ENCODE measurements at places on chromosomes 13 and 19.

- DNase-seq: peak; percentile 100
These were observed at the start of gene ZNF823 for GRCh38 chr19:11738746-11739620. TSS of gene ZNF823 (minus strand) at chr19:11738946. CDS start at chr19:11738819, 127 bp downstream.

GRCh38 chr13:22925881-22926747, 254.7 kb upstream of the SGCG start:
- DNase-seq: peak; percentile 16

- DNase-seq: no peak
These were observed 21.9 kb downstream of the AP3D1 start for GRCh38 chr19:2129486-2129885.

- no peak for DNase-seq
These were observed 13.4 kb downstream of the UBXN6 start for GRCh38 chr19:4443966-4444764.

GRCh38 chr19:48391100-48392005, at the start of gene KDELR1:
TSS of gene KDELR1 (minus strand) at chr19:48391551. CDS start at chr19:48391358, 193 bp downstream.
- DNase-seq: peak; percentile 73

- no peak for DNase-seq
These were observed 152.8 kb downstream of the LHFPL6 start for GRCh38 chr13:39450176-39450575.

Data from stimulated activated CD4-positive, alpha-beta T cell treated with anti-CD3 and anti-CD28 coated beads, Interleukin-15, amount 100 ng/mL, for 24 hours (primary cell).